Fibroblast of skin of left quadriceps (primary cell): ENCODE measurements at places on chromosomes 13 and 19.

DNA sequence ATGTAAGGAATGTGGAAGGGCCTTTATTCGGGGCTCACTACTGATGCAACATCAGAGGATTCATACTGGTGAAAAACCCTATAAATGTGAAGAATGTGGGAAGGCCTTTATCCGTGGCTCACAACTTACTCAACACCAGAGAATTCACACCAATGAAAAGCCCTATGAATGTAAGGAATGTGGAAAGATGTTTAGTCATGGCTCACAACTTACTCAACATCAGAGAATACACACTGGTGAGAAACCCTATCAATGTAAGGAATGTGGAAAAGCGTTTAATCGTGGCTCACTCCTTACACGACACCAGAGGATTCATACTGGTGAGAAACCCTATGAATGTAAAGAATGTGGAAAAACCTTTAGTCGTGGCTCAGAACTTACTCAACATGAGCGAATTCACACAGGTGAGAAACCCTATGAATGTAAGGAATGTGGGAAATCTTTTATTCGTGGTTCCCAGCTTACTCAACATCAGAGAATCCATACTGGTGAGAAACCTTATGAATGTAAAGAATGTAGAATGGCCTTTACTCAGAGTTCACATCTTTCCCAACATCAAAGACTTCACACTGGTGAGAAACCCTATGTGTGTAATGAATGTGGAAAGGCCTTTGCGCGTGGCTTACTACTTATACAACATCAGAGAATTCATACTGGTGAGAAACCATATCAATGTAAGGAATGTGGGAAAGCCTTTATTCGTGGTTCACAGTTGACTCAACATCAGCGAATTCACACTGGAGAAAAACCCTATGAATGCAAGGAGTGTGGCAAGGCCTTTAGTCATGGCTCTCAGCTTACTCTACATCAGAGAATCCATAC lies 44.3 kb downstream of the ZNF585A start:
- no peak for DNase-seq

GRCh38 chr19:57233207-57233606 lies 2.4 kb downstream of the AURKC start:
- no peak for DNase-seq

- DNase-seq: peak; percentile 39
Measured at GRCh38 chr19:15251010-15251748, 18.9 kb upstream of the EPHX3 start.

- DNase-seq: no peak
Measured at GRCh38 chr19:9431475-9431874, 3.9 kb downstream of the ZNF266 start.

- DNase-seq: peak; percentile 49
Measured at GRCh38 chr13:34346626-34347025, 528.7 kb downstream of the RFC3 start.

DNA sequence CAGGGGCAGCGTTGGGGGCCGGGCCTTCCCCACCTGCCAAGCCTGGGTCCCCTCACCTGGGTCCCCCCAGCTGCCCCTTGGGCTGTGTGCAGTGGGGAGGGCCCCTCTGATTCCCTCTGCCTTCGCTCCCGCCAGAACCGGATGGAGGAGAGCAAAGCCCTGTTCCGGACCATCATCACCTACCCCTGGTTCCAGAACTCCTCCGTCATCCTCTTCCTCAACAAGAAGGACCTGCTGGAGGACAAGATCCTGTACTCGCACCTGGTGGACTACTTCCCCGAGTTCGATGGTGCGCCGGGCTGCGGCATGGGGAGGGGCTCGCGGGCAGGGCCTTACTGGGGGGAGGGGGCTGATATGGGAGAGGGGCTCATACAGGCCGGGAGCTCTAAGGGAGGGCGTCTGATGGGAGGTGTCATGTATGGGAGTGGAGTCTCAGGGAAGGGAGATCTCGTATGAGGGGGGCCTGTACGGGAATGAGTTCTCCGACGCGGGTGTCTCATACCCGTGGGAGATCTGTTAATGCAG lies 16.7 kb upstream of the GNA15 start:
- DNase-seq: no peak
